ENCODE measurements at places on chromosomes 5 and 9.

DNA sequence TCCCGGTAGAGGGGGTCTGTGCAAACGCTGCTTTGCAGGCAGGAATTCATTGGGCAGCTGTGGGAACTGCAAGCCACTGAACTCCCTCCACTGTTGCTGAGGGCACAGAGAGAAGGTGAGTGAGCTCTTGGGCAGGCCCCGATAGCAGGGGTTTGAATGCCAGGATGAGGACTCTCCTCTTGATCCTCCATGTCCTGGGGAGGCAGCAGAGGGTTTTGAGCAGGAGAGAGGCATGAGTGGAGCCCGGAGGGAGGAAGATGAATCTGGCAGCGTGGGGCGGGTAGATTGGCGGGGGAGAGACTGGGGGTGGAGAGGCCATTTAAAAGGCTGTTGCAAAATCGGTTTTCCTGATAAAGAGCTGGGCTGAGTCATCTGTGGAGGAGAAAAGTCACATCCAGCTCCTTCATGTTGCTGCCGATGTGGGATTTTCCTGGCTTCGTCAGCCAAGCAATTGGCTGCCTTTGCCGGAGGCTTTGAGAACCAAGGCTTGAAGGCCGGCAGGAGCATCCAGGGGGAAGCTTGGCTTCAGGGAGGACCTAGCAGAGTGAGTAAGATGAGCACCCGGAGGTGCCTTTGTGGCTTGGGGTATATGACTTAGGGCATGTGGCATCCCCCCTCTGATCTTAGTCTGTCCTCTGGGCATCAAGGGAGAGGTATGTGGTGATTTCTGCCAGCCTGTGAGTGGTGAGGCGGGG is at the start of gene SYNPO:
TSS of gene SYNPO (plus strand) at position 350 of the 695 bp plus-strand sequence. CDS start 7,616 bp downstream, outside the sequence.
- no peak for DNase-seq

DNA sequence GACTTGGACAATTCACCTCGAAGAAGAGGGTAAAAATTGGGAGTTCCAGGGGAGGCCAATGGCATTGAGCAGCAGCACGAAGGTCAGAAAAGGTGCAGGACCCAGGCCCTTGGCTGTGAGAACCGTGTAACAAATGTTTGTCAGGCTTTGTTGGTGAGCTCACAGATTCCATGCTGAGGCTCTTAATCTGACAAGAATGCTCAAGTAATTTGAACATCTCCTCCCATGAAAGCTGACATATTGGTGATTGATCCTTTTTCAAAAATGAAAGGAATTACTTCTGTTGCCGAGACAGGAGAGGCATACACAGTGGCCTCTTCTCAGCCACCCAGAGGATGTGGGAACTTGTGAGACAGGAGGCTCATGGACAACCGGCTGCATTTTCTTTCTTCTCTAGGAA is 11.6 kb downstream of the RAI14 start:
- no peak for DNase-seq

DNA sequence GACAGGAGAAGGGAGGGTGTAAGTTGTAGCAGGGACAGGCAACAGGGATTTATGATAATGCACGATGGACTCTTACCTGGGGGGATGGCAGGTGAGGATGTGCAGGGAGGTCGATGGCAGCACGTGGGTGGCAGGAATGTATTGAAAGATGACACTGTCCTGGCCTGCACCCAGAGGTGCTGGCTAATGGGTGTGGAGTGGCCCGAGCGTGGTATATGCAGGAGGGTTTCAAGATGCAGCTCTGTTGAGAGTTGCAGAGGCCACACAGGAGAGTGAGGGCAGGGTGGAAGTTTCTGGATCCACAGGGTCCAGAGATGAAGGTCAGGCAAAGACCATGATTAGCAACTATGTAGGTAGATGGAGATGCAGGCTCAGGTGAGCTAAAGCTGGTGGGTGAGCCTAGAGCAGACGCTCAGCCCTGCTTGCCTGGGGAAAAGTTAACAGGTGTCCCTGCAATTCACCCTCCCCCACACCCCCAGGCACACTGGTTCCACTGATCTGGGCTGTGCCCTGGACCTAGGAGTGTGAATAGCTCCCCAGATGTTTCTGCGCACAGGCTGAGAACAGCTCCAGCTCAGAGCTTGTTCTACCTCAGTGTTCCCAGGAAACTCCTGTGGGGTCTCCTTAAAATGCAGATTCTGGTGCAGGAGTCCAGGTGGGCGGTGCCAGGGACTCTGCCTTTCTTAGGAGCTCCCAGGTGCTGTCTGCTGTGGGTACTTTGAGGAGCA is 21.5 kb upstream of the S1PR3 start:
- DNase-seq, result no peak

- DNase-seq, result no peak
Observed at GRCh38 chr5:6861036-6861435, 147.8 kb downstream of the TENT4A start.

DNA sequence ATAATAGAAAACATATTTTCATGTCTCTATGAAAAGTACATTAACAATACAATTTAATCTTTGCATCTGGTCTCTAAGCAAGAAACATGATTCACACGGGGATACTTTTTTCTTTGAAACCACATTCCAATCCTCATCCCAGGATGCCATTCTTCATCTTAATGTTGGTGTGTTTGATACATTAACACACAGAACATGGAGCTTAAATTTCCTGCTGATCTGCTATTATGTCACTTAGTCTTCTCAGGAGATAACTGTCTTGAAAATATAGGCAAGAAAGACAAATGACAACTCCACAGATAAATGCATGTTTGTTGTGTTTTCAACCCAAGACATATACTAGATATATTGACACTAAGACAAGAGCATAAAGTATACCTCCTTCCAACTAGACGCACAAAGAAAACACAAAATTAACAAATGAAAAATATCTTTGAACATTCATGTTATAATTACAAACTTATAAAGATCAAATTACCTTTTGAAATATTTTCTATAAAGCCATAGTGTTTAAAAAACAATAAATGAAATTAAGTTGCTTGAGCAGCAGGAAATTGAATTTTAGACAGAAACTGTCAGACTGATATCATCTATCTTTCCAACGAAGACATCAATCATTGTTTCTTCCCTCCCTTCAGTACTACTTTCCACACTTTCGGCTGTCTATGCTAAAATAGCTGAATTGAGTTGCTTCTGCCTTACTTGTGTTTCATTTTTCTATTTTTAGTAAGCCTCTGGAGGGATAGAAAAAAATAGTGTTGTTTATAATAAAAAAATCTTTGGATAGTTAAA is 1676.7 kb upstream of the CDH9 start:
- no peak for DNase-seq

- no peak for DNase-seq
Observed at GRCh38 chr5:160621526-160621925, 199.9 kb downstream of the PTTG1 start.

GRCh38 chr5:52331725-52332124 is 456.0 kb upstream of the ITGA1 start:
- no peak for DNase-seq

DNA sequence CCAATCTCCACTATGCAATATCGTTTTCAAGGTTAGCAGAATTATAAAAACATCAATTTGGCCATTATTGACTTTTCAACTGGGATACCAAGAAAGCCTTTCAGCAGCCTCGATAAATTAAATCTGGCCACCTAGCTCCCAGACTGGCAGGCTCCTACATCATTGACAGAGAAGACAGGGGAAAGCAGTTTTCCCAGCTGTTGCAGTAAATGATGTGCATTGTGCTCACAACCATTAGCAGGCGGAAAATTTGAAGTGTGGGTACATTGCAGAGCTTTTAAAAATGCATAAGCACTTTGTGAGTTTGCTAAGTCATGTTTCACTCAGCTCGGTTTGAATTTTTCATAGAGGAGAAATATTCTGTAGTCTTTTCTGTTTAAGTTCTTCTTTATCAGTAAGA is 297.9 kb downstream of the KCTD16 start:
- no peak for DNase-seq

DNA sequence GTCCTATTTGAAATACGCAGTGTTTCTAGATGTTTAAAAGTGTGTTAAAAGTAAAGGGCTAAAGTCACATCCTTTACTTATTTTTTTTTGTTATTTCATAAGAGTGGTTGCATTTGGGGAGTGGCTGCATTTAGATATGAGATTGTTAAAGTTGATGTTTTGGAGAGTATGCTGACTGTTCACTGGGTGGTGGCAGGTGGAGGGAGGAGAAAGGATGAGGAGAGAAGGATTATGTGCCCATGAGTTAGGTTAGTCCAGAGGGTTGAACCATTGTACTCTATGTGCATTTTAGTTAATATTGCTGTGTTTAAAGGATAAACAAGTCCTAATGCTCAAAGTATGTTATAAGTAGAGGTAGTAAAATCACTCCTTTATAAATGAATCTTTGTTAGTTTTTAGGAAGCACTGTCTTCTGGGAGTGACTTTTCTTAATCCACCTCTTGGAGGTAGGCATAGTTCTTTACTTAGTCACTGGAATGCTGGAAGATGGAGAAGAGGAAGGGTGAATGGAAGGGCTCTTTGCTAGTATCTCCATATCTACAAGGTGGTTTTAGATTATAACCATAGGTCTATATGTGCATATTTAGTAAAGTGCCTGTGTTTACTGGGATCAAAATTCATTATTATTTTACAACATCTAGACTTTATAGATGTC is 332.3 kb downstream of the NPR3 start:
- no peak for DNase-seq

DNA sequence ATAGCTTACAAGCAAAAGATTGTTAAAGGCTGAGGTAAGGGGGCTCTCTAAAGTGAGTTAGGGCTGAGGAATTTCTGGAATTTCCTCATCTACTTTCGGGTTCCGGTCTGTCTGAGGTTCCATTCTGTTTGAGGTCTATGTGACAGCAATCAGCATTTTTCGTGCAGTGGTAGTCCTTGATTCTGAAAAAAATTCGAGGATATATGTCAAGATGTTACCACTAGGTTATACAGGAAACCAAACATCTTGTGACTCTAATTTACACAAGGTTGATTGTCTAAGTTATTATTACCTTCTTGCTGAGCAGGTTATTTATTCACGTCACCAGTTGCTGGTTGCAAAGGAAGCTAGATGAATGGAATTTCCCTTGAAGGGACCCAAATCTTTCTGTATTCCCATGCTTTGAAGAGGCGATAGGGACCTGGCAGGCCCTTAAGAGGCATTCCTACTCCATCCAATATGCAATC is 35.2 kb downstream of the RLN2 start:
- DNase-seq, result no peak

- no peak for DNase-seq
Observed at GRCh38 chr9:10614196-10614800, 1.5 kb upstream of the PTPRD start.

DNA sequence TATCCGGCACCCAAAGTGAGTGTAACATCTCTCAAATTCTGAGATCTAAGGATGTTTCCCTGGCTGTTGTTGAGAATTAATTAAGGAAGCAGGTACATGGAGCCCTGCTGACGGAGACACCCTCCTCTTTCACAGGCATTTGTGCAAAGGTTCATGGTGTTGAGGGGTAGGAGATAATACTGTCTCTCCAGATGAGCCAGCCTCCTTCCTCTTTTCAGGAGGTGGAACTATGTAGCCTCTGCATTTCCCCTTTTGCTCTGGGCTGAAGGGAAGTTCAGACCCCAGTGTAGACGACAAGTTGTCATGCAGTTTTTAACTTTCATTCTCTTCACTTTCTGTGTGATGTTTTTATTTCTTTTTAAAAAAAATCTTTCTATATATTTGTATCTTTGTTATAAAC is 107.5 kb downstream of the GALNT10 start:
- DNase-seq, result no peak

GRCh38 chr5:158389786-158390185 is 530.8 kb upstream of the CLINT1 start:
- no peak for DNase-seq

- no peak for DNase-seq
Observed at GRCh38 chr5:137596941-137597340, 97.8 kb upstream of the SPOCK1 start.

DNA sequence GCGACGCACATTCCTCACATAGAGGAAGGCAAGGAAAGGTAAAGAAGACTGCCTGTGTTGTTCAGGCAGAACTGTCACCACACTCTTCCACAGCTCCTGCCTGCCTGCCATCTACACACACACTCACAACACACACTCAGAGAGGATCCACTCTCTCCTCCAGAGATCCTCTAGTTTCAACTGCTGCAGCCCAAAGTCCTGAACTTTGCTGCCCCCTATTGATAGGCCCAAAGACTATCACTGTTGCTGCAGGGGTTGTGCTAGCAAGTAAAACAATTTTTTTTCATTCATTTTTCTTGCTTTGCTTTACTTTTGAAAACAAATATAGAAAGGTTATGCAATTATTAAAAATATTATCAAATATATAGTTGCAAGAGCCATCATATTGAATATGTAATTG is 5.9 kb upstream of the CFAP90 start:
- DNase-seq, result no peak

DNA sequence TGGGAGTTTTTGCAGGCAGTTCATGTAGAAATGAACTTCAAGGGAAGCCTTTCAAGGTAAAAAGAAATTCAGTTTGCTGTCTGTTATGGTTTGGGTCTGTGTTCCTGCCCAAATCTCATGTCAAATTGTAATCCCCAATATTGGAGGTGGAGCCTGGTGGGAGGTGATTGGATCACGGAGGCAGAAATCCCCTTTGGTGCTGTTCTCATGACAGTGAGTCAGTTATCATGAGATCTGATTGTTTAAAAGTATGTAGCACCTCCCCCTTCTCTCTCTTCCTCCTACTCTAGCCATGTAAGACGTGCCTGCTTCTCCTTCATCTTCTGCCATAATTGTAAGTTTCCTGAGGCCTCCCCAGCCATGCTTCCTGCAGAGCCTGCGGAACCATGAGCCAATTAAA is 341.4 kb downstream of the ARHGEF28 start:
- no peak for DNase-seq

- no peak for DNase-seq
Observed at GRCh38 chr5:57863661-57864060, 381.1 kb upstream of the ACTBL2 start.

- DNase-seq, result no peak
Observed at GRCh38 chr9:112035166-112035826, 138.7 kb downstream of the UGCG start.

GRCh38 chr9:33721674-33722358 is 73.5 kb upstream of the PRSS3 start:
- peak; percentile 75 for DNase-seq

- DNase-seq, result no peak
Observed at GRCh38 chr5:78574131-78574673, 74.4 kb downstream of the LHFPL2 start.

DNA sequence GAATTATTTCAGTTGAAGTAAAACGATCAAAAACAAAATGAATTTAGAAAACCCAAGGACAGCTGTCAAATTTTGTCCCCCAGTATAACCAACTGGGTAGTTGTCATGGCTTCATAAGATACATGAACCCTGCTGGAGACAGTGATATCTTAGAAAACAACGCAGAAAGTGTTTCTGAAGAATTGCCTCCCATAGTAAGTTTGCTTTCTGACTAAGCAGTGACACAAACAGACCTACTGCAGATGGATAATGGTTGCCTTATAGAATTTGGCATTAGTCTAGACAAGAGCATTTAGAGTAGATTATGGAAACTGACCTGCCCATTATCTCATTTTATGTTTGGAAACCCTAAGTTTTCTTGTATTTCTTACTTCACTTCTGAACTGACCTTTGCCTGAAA is 187.7 kb upstream of the KCNN2 start:
- no peak for DNase-seq
